ENCODE measurements at places on chromosomes 2 and 18.

GRCh38 chr18:22624176-22624575 lies 206.5 kb upstream of the CTAGE1 start:
- DNase-seq, result no peak

DNA sequence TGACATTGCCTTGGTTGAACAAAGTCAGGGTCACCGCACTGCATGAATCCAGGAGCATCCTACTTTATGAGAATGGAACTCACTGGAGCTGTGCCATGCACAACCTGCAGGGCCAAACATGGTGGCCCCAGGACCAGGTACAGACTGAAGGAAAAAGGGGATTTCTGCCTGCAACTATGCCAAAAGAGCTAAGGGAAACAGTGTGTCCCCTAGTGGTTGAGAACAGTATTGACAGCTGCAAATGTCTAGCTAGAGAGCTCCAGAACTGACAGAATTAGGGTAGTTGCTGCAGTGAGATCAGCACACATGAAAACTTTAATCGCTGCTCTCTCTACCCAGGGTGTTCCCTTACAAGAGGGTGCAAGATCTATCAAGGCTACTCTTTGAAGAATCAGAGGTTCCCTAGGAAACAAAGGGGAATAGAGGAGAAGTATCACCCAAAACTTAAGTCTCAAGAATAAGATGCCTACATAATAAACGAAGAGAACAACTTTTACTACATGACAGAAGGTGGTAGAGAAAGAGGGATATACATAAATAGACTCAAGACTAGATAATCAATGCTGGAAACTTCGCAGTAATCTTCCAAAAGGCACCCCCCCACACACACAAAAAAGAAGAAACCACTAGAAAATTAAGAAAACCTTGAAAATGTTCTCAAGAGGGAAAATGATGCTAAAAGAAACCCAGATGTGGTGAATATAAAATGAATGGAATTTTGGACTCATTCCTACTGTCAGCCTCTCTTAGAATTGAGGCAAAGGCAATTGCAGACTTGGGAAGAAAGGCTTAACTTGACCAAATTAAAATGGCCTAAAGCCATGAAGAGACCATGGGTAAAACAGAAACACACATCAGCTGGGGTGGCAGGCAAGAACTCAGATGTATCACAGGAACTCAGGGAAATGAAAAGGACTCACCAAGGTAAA lies 43.6 kb upstream of the IHH start:
- DNase-seq, result no peak

- no peak for DNase-seq
These were observed 169.4 kb downstream of the NBAS start for GRCh38 chr2:15391751-15392150.

GRCh38 chr2:102508863-102509262 lies 35.8 kb downstream of the SLC9A4 start:
- DNase-seq, result no peak

DNA sequence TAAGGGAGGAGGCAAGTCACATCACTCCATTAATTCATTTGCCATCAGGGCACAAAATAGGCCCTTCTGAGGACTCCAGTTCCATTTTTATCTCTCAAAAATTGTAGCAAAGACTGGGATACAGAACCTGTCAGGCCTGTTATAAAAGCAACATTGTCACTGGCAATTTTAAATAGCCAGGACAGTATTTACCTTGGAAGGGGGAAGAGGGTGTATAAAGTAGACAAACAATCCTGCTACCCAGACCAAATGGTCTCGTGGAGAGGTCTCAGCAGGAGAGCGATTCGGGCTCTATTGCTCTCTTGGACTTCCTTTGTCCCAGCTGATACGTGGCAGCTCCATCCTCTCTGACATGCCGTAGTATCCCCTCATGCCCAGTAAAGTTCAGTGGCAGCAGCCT lies 740.3 kb upstream of the HS6ST1 start:
- DNase-seq, result no peak

DNA sequence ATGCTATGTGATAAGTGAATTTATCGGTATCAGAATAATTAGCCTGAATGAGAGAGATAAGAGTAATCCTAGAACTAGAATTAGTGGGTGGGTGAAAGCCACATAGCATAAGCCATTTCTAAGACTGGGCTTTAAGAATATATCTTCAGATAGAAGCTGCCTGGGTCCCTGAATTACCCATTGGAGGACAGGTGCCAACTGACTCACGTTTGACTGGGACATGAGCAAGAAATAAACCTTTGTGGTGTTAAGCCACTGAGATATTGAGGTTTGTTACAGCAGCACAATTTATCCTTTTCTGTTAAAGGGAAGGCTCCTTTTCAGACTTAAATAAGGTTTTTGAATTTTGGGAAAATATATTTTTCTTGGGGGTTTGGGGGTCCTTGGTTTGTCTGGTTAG lies 95.9 kb downstream of the POLE4 start:
- DNase-seq, result no peak

DNA sequence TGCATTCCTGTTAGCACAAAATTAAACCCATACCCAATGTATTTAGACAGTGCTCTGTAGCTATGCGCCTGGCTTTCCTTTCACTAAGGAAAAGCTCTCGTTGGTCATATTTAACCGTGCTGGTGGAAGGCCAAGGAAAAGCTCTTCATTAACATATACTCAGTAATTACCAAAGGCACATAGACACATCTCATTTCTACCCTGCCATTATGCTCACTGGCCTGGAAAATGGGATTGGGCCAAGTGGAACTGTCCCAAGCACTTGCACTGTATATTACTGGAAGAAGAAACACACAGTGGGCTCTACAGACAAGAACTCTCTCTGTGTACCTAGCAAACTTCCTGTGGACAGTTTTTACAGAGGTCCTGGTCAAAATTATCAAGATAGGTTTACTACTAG lies 274.4 kb downstream of the ERBB4 start:
- no peak for DNase-seq

DNA sequence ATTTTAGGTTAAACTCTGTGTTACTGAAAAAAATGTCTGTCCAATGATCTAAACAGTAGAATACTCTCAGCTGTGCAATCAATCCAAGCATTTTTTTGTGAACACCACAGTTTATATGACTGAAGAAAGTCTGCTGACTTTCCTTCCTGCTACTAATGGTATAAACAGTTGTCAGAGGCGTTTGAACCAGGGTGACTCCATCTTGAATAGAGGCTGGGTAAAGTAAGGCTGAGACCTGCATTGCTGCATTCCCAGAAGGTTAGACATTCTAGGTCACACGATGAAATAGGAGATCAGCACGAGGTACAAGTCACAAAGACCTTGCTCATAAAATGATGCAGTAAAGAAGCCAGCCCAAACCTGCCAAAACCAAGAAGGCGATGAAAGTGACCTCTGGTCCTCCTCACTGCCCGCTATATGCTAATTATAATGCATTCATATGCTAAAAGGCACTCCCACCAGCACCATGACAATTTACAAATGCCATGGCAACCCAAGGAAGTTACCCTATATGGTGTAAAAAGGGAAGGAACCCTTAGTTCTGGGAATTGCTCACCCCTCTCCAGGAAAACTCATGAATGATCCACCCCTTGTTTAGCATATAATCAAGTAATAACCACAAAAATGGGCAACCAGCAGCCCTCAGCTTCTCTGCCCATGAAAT lies 31.3 kb downstream of the POU3F3 start:
- no peak for DNase-seq

DNA sequence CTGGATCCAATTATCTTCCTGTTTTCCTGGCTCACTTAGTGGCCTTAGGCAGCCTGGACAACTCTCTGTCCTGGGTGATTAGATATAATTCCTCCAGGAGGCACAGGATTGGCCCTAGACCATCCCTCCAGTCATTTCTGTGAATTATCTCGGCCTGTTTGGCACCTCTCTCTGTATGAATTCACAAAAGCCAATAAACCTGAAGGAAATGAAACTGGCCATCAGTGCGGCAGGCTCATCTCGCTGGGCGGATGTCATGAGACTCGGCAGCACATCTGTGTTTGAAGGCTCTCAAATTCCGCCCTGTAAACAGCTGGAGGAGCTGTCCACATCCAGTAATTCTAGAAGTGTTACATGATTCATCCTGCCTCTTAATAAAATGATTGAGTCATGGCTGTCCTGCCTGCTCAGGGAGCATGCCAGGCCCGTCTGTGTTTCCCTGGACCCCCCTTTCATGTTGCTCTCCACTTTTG lies 38.6 kb downstream of the ACOXL start:
- peak; percentile 84 for DNase-seq

- DNase-seq, result no peak
These were observed 14.0 kb upstream of the COL6A3 start for GRCh38 chr2:237427769-237428506.

GRCh38 chr2:233051241-233052149 lies 8.6 kb upstream of the INPP5D start:
- DNase-seq, result peak; percentile 82

DNA sequence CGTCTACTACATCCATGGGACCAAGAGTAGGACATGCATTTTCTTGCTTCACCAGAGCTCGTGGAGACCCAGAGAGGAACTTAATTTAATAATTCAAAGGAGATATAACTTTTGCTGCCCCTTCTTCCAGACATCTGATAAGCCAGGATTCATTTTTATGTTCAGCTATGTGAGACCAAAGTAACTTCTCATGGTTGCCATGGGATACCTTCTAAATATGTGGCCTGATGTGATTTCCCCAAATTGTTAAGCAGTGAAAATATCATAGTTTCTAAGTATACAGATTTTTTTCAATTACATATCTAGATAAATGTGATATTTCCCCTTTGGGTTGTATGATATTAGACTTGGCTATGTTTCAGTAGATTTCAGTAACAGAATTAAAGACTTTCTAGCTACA lies 185.5 kb upstream of the FN1 start:
- DNase-seq, result no peak

DNA sequence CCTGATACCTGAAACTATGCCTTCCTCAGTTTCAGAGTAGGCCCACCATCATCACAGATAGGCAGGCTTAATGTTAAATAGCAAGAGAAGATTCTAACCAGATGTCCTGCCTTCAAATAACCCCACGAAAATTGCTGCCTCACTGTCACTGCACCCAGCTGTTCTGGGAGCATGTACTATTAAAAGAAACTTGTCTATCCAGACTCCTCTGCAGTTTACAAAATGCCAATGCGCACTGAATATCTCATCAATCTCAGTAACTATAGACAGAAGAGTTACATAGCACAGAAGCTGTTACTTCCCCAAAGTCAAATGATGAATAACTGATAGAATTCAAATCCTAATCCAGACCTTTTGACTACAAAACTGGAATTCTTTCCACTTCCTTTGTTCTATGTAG lies 43.9 kb downstream of the WDR75 start:
- DNase-seq, result no peak

- DNase-seq, result no peak
These were observed 140.4 kb downstream of the MYO1B start for GRCh38 chr2:191385416-191386160.

DNA sequence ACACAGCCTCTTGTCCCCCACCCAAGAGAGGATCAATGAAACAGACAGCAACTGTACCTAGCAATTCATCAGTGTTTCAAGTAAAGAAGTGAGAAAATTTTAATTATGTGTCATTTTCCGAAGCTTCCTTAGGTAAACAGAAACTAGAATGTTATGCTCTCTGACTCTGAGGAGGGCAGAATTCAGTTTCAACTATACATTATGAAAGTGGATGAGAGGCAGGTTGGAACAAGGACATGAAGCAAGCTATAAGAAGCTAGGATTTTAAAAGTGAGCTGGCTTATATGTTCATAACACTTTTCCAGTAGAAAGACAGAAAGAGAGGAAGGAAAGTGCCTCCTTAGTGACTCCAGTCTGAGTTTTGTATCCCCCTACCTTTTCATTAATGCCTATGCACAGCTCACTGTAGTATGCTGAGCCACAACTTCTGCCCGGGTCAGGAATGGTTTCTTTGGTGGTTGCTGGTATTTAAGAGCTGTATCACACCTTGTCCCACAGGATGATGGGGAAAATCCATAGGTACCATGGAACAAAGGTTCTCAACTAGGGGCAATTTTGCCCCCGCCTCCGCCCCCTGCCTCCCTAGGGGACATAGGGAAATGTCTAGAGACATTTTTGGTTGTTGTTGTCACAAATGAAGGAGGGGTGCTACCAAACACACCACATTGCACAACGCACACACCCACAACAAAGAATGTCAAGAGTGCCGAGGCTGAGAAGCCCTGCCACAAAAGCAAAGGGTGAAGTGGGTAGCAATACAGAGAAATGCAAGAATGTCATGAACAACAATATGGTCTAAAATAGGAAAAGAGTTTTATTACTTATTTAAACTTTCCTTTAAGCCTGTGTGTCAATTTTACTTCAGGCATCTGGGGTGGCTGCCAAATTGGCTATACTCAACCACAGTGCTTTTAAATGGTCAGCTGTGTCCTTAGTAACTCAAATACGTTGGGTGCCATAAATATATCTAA lies 161.0 kb upstream of the ZFP36L2 start:
- peak; percentile 49 for DNase-seq

GRCh38 chr2:174024524-174025270 lies 59.5 kb upstream of the SP3 start:
- DNase-seq, result peak; percentile 90

- no peak for DNase-seq
These were observed 42.4 kb downstream of the FAM168B start for GRCh38 chr2:131050896-131051295.

GRCh38 chr2:108869542-108869941 lies 83.0 kb downstream of the CCDC138 start:
- DNase-seq, result no peak

GRCh38 chr2:174233771-174234275 lies 14.5 kb downstream of the OLA1 start:
- DNase-seq, result no peak

DNA sequence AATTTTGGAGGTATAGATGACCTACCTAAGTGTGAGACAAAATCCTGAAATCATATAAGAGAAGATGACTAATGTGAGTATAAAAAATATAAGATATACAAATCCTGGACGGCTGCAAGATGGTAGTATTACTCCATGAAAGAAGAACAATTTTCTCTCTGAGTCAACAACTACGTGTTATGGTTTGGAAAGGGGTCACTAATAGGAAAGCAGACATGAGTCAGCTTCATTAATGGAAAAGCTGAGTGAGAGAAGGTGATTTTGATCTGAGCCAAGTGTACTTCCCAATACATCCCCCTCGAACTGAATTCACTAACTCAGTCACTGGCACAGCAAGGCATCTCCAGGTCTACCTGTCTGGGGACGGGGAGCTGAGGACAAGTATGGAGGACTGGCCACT lies 20.1 kb upstream of the SELENOI start:
- no peak for DNase-seq

DNA sequence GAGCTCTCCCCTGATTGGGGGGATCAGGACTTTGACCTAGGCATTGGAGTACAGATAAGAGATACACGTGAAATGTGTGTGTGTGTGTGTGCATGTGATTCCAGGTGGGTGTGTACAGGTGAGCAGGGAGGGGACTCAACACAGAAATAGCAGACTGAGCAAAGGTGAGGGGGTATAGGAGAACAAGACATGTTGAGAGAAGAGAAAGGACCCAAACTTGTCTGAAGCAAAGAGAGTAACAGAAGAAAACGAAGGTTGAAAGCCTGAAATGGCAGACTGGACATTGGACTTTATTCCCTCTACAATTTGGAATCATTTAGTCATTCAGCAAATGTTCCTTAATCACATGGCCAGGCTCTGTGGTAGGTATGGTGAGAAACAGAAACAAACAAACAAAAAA lies 23.3 kb downstream of the MRO start:
- no peak for DNase-seq

All from left hindlimb (tissue), 1 donor.